WERI-Rb-1 (cell line): ENCODE measurements at places on chromosomes 16 and 17.

GRCh38 chr17:1454541-1454940, 1.5 kb downstream of the CRK start:
- no peak for DNase-seq

GRCh38 chr17:77299256-77300015, 158.7 kb downstream of the SEC14L1 start:
- DNase-seq: no peak

DNA sequence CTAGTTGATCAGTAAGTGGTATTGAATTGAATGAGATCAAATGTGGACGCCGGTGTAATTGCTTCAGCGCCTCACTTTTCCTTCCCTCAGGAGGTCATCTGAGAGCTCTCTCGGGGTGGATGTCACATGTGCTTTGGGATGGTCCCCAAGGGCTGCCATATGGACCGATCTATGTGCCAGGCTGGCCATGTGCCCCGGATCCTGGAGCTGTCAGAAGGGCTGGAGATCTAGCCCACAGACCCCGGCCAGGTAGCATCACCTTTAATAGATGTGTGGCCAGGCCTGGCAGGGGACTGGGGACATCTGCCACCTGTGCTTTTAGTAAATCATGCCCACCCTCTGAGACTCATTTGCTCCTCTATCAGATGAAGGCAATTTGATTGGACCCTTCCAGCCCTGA, 95.3 kb upstream of the CRHR1 start:
- no peak for DNase-seq

- DNase-seq: no peak
These were observed 2.5 kb downstream of the PSME3 start for GRCh38 chr17:42835732-42836131.

- peak; percentile 72 for DNase-seq
These were observed 43.0 kb upstream of the TANGO6 start for GRCh38 chr16:68800257-68800875.

DNA sequence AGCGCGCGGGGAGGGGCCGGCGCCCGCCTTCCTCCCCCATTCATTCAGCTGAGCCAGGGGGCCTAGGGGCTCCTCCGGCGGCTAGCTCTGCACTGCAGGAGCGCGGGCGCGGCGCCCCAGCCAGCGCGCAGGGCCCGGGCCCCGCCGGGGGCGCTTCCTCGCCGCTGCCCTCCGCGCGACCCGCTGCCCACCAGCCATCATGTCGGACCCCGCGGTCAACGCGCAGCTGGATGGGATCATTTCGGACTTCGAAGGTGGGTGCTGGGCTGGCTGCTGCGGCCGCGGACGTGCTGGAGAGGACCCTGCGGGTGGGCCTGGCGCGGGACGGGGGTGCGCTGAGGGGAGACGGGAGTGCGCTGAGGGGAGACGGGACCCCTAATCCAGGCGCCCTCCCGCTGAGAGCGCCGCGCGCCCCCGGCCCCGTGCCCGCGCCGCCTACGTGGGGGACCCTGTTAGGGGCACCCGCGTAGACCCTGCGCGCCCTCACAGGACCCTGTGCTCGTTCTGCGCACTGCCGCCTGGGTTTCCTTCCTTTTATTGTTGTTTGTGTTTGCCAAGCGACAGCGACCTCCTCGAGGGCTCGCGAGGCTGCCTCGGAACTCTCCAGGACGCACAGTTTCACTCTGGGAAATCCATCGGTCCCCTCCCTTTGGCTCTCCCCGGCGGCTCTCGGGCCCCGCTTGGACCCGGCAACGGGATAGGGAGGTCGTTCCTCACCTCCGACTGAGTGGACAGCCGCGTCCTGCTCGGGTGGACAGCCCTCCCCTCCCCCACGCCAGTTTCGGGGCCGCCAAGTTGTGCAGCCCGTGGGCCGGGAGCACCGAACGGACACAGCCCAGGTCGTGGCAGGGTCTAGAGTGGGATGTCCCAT, 232.8 kb downstream of the SEC14L1 start:
- DNase-seq: no peak

DNA sequence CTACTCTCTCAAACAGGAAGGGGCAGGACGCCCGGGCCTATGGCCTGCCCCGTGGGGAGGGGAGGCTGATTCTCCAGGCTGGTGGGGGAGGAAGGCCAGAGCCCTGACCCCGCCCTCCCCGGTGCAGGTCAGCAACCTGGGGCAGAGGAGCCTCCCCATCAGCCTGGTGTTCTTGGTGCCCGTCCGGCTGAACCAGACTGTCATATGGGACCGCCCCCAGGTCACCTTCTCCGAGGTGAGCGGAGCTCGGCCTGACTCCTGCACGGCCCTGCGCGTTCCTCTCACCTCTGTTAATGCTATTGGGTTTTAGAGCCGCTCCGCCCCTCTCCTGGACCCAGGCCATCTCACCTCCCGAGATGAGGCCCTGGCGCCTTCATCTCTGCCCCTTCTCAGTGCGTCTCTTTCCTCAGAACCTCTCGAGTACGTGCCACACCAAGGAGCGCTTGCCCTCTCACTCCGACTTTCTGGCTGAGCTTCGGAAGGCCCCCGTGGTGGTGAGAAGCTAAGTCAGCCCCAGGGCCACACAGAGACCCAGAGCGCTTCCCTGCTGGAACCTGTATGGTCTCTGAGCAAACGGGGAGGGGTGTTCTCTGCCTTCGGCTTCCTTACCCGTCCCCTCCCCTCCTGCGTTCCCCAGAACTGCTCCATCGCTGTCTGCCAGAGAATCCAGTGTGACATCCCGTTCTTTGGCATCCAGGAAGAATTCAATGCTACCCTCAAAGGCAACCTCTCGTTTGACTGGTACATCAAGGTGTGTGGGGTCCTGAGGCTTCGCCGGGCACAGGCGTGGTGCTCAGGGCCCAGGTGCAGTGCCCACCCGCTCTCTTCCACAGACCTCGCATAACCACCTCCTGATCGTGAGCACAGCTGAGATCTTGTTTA, 25.1 kb upstream of the ITGAX start:
- no peak for DNase-seq

DNA sequence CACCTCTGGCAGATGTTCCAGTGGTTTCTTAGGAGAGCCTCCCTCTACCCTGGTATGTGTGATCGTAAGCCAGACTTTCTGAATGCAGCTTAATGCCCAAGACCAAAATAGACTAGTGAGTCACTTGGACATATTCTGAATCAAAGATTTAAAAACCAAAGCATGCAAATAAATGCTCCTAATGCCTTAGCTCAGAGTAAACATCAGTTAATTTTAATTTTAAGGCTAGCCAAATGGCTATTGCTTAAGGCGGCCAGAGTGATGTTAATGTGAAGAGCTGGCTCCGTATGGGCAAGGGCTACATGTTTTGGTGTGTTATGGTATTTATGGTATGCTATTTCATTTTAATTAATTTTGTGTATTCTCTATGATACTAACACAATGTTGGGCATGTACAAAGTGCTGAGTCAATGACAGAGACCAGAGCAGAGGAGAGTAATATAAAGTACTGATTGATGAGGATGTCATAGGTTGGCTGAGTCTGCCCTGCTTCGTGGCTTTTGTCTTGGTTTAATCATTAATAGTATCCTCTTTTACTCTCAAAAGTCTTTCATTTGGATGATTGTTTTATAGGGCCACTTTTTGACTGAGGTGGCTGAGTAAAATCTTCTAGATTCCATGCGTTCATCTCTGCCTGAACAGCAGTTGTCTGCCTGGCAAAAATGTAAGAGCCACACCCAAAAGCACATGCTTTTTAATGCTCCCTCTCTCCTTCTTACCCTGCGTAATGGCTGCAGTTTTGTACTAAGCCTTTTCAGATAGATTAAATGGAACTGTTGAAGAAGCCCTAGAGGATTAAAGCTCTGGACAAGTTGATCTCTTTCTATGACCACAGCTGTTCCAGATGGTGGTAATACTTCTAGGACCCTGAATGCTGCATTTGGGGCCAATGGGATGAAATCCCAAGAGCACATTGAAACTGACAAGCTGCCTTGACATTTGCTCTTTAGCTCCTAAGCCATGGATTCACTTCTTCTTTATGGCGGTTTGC, 59.6 kb downstream of the MAP2K6 start:
- DNase-seq: peak; percentile 74

DNA sequence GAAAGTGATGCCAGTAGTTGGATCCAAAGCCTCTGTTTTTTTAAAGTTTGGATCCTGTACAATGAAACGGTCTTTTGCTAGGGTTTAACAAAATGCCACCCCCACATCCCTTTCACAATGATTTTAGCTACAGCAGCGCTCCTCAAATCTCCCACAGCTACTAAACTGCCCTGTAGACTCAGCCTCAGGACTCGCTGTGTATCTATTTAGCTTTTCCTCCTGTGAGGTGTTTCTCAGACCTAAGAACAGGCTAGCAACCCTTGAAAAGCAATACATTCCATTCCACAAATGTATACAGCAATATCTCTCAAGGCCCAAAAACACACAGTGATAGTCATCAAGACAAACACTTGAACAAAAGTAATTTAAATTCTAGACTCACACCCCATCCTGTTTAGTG, 206.4 kb downstream of the ZFHX3 start:
- DNase-seq: no peak

GRCh38 chr17:1385861-1386260, 14.2 kb downstream of the YWHAE start:
- DNase-seq: no peak

DNA sequence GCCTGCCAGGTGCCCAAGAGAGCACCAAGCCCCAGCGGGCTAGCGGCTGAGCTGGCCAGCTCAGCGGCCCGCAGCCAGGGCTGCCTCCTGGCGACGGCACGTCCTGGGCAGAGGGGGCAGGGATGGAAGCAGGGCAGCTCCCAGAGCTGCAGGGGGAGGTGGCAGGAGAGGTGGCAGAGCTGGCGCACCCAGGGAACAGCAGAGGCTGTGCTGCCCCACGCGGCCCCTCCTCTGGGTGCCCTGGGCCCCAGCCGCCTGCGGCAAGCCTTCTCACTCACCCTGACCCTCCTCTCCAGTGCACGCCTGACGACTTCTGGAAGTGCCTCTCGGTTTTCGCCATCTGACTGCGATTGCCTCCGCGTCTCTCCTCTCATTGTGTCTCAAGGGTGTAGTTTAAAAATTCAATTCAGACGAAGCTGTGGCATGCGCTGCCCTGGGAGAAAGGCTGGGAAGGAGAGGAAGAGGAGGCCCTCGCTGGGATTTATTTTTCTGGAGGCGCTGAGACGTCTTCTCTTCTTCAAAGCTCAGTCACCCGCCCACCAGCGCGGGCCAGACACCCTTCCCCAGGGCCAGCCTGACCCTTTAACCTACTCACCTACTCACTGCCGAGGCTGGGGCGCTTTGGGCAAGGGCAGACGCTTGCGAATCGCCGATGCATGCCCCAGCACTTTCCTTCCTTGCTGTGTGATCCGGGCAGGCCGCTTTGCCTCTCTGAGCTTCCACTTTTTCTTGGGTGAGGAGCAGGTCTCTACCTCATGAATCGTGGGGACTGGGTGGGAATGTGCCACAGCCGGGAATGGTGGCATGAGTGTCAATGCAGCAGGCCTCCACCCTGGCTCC, 24.9 kb downstream of the GSE1 start:
- DNase-seq: no peak

DNA sequence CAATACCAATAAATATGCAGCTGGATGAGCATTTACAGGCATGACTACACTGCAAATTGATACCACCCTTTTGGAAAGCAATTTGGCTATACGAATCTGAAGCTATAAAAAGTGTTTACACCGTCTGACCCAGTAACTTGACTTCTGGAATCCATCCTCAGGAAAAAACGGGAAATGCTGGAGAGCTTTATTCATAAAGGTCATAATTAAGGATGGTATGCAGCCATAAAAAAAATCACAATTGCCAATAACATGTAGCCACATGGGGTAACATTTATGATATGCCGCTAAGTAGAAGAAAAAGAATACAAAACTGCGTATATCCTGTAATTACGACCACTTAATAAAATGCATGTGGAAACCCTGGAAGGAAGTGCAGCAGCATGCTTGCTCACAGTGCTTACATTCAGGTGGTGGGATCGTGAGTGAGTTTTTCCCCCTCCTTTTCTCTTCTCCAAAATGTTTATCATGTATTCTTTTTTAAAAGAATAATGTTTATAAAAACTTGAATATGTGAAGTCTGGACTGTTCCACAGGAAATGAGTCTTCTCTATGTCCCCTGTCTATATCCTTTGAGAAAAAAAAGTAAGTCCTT, 34.2 kb downstream of the COPRS start:
- no peak for DNase-seq

DNA sequence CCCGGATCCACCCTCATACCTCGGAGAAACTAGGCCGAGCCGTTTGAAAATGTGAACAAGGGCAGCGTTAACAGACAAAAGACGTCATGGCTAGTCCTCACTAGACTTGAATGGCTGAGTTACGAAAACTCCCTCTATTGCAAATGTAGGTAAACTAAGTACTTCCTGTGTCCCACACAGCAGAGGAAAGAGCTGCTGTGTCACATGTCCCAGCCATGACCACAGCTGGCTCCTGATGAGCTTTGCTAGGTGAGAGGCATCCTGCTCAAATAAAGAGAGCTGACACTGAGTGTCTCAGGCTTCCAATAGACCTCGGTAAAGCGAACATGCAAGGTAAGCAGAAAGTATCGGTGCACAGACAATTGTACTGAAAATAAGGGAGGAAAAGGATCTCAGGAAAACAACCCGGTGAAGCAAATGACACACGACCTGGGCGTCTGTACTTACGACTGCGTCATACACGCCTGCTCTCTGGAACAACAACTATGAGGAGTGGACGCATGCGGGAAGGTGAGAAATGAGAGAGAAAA, 26.0 kb downstream of the TMEM204 start:
- no peak for DNase-seq

GRCh38 chr17:62658136-62658920, 30.9 kb downstream of the MRC2 start:
- no peak for DNase-seq

DNA sequence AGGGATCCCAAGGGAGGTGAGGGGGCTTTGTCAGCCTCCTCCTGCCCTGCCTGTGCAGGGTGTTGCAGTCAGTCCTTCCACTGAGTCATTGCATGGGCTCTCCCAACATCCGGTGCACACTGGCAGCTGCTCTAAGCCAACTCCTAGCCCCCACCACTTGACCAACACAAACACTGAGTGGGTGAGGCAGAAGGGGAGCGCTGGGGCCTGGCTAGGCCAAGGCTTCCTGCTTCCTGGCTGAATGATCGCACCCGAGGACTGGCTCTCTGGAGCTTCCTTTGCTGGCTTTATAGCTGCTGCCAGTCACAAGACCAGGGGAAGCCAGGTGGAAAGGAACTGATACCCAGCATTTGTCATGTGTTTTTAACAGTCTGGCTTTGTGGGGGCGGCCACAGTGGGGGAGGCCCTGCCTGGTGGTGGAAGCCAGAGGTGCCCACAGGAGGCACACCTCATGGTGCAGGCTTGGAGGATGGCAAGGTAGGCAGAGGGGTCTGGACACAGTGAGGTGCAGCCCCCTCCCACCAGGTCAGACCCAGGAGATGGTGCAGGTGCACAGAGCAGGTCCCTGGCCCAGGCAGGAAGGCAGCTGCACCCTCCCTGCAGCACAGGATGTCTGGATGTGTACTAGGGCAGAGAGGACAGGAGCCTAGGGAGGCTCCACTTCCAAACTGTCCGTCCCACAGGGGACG, 6.8 kb downstream of the MPG start:
- no peak for DNase-seq

DNA sequence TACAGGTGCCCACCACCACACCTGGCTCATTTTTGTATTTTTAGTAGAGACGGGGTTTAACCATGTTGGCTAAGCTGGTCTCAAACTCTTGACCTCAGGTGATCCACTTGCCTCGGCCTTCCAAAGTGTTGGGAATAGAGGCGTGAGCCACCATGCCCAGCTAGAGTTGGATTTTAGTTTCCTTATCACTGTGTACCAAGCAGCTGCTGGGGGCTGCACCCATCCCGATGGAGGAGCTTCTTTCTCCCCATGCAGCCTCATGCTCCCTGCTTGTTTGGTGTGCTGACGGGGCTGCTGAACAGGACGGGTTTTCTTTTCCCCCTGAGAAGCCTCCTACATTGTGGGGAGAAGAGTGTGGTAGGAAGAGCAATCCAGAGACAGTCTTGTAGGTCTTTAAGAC, 173.2 kb downstream of the LGALS9B start:
- DNase-seq: no peak
